ENCODE measurements at places on chromosomes 3 and 15.
A peak's percentile ranks its signal among the peaks of the same experiment; 100 is the strongest.

DNA sequence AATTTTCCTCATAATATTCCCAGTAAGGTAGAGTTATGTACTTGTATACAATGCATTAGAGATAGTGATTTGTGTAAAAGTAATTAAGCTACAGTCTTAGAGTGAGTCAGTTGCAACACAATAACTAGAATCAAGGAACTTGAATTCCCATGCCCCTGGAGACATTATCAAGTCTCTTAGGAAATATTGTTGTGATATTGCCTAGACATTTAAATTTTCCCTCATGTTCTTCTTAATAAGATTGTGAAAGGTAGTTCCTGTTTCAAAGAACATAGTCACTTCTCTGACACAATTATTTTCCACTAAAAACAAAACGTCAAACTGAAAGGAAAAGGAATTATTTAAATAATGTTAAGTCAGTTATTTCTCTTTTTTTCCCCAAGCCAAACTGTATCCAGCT is 13.0 kb upstream of the ATP1B3 start:
- DNase-seq, result peak; percentile 92

GRCh38 chr3:175422744-175423143 is 563.6 kb downstream of the NAALADL2 start:
- no peak for DNase-seq

GRCh38 chr3:11522398-11522715 is 121.4 kb downstream of the VGLL4 start:
- no peak for DNase-seq

- DNase-seq, result peak; percentile 37
Measured at GRCh38 chr3:95705786-95706418, 1108.5 kb upstream of the EPHA6 start.

DNA sequence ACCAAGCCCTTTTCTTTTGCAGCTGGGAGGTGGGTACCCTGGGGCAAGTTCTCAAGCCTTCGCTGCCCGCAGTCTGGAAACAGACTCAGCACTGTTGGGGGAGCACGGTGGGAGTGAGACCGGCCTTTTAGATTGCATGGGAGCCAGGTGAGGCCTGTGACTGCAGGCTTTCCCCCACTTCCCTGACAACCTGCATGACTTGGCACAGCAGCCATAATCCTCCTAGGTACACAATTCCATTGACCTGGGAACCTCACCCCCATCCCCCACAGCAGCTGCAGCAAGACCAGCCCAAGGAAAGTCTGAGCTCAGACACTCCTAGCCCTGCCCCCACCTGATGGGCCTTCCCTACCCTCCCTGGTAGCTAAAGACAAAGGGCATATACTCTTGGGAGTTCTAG is 52.2 kb upstream of the CCDC80 start:
- DNase-seq, result no peak

DNA sequence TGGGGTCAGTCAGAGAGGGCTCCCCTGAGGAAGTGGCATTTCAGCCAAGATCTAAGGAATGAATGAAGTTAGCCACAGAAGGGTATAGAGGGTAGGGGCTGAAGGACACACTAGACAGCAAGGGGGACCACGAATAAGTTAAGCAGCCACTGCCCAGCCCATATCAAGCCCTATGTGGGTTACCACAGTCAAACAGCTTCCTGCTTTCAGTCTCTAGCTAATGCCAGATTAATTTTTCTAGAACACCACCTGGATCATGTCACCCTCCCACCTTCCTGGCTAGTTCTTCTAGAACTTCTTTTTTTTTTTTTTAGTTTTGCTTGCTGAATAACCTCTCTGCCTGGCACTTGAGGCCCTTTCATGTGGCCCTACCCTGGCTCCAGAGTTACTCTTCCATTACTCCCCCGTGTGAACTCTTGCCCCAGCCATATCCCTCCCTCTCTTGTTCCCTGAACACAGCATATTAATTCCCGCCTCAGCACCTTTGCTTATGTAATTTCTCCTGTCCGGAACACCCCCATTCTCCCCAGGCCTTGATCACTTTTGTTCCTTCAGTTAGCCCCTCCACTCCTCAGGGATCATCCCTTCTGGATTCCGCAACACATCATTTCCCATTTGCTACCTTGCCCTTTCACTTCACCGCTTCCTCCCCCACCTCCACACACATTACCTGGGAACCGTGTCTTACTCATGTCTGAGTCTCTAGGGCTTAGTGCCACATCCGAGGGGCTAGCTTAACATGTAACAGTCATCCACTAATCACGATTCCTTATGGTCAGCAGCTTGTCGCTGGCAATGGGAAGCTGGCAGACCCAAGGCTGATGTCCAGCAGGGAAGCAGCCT is 20.6 kb upstream of the BNC1 start:
- no peak for DNase-seq

DNA sequence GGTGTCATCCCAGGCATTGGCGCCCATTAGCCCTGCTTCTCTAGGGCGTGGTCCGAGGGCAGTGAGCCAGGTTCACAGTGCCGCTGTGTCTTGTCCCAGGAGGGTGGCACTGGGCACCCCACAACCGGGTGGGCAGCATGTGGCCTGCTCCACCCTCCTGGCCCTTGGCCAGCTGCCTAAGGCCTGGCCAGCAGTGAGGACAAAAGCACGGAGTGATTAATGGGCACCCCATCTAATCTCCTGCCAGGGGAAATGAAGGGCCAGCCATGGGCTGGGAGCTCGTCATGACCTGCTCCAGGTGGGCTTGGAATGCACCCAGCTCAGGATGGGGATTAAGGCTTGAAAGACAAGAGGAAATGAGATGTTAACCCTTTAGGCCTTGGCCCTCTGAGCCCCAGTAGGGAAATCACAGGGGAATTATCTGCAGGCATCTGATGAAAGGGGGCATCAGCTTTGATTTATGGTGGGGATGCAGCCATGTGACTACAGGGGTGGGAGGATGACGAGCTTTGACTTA is 5.2 kb downstream of the THSD4 start:
- no peak for DNase-seq

DNA sequence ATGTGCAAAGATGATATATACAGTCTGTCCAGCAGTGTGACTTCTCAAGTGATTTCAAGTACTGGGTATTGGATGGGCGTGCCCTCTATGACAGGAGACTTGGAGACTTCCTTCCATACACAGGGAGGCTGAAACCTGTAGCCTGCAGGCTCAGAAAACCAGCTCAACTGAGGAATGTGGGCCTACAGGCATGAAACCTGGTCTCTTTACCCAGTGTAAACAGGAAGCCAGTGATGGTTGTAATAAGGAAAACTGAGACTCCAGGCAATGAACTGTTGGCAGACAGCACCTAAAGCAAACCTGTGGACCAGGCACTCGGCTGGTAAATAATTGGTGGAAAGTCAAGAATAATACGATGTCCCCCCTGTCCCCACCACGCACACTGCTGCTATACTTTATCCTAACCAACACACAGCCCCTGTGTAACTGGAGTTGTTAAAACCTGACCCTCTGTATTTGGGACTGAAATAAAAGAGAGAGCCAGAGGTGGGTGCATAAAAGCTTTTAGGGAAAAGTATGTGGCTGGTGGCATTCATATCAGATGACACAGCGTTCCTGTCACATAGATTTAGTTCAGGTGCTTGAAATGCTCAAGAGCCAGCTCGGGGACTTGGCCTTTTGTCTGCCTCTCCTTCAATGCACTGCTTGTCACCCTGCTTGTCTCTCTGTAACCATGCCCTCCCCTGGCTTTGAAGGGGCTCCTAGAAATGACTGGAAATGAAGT is 144.7 kb downstream of the TPRG1 start:
- DNase-seq, result no peak

GRCh38 chr15:65326117-65326526 is 21.6 kb downstream of the RNU5B-1 start:
- DNase-seq, result no peak

DNA sequence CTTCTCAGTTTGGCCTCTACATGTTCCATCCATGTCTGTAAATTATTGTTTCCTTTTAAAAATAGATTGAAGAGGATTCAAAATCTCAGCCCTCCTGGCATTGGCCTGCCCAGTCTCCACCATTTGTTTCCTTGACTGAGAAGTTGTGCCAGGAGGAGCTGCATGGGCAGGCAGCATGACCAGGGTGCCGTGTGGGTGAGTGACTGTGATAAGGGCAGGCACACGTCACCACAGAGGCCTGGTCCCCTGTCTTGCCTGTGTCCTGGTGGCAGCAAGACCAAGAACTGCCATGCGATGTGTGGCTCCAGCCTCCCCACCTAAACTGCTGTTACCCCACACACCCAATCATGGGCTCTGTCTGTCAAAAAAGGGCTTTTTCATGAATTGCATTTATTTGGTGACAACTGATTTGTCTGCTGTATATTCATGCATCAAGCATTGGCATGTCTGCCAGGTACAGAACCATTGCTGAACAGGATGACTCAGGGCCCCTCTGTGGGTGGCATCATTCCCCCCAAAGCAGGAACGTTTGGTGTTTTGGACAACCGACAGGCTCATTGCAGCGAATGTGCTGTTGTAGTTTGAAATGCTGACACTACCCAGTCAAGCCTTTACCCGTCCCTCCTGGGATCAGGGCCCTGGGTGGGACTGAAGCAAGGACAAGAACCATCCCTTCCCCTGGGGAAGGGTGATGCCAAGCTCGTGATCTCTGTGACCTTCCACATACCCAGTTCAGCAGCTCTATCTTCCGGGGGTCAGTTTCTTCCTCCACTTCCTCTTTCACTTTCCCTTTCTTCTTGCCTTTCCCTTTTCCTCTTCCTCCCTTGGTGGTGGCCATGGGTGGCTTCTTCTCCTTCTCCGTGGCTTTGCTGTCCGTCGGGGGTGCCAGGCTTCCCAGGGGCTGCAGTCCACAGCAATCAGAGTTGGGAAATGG is 51.6 kb downstream of the TRPM1 start:
- peak; percentile 64 for DNase-seq

DNA sequence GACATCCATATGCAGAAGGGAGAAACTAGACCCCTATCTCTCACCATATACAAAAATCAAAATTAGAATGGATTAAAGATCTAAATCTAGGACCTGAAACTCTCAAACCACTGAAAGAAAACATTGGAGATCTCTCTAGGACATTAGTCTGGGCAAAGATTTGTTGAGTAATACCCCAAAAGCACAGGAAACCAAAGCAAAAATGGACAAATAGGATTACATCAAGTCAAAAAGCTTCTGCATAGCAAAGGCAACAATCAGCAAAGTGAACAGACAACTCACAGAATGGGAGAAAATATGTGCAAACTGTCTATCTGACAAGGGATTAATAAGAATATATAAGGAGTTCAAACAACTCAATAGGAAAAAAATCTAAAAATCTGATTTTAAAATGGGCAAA is 54.8 kb downstream of the MYO9A start:
- DNase-seq, result no peak

DNA sequence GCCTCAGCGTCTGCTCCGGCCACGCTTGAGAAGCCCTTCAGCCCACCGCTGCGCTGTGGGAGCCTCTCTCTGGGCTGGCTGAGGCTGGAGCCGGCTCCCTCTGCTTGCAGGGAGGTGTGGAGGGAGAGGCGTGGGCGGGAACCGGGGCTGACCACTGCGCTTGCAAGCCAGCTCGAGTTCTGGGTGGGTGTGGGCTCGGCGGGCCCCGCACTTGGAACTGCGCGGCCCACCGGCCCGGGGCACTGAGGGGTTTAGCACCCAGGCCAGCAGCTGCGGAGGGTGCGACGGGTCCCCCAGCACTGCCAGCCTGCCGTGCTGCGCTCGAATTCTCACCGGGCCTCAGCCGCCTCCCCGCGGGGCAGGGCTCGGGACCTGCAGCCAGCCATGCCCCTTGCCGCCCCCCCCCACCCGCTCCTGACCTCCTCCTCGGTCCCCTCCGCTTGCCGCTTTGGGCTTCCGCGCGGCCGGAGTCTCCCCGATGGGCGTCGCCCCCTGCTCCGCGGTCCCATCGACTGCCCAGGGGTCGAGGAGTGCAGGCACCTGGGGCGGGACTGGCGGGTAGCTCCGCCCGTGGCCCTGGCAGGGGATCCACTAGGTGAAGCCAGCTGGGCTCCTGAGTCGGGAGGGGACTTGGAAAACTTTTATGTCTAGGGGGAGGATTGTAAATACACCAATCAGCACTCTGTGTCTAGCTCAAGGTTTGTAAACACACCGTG is 106.7 kb downstream of the RAP2B start:
- no peak for DNase-seq

GRCh38 chr3:141650783-141651182 is 87.3 kb upstream of the RNF7 start:
- no peak for DNase-seq
